ENCODE measurements at places on chromosomes 2 and 18.
A peak's percentile ranks its signal among the peaks of the same experiment; 100 is the strongest.

DNA sequence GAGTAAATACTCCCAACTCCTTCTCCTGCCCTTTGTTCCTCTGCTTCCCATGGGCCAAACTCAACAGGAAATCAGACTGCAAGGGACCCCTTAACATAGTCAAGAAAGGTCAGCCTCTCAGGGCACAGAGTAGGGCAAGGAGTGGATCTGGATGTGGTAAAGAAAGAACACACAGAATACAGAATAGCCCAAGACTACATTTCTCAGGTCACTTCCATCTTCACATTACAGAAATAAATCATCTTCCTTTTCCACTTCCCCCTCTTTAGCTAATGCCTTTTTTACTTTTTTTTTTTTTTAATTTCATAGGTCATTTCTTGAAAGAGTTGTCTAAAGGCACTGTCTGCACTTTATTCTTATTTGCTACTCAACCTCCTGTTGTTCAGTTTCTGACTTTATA, 558.3 kb downstream of the TNS1 start:
- DNase-seq, result no peak

DNA sequence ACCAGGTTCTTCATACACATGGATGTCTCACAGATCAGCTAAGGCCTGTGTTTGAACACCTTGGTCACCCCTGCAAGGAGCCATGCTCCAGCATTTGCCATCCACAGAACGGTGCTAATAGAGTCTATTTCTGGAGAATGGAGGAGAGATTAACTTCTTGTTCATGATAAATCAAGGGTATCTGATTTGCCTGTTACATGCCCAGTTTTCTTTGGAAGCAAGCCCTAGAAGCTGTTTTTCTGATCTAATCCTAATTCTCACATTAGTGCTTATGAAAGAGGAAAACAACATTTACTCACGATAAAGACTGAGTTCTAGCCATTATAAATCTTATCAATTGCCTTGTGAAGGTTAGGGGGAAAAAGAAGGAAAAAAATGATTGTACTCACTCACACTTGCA, 119.6 kb upstream of the DTNA start:
- no peak for DNase-seq

DNA sequence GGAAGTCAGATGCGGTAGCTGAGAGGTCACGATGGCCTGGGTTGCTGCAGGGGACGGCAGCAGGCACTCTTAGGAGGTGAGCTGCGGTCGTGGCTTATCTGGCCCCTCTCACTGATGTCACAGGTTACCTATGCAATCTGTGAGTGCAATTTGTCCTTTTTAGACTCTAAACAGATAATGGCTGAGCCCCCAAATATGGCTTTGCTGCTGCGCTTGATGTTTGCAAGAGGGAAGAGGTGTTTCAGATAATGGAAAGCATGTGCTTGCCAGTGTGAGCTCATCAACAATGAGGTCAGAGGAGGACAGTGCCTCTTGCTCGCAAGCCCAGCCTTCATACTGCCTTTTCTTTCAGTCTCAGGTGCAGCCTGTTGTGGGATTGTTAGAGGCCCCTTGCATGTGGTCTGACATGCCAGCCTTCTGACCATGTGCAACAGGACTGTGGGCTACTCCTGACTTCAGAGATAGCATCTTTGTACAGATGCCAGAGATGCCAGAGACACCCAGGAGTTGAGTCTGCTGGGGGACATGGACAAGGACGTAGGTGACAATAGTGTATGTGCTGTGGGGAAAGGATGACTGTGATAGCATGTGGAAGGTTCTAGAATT, 151.3 kb downstream of the TANC1 start:
- no peak for DNase-seq

DNA sequence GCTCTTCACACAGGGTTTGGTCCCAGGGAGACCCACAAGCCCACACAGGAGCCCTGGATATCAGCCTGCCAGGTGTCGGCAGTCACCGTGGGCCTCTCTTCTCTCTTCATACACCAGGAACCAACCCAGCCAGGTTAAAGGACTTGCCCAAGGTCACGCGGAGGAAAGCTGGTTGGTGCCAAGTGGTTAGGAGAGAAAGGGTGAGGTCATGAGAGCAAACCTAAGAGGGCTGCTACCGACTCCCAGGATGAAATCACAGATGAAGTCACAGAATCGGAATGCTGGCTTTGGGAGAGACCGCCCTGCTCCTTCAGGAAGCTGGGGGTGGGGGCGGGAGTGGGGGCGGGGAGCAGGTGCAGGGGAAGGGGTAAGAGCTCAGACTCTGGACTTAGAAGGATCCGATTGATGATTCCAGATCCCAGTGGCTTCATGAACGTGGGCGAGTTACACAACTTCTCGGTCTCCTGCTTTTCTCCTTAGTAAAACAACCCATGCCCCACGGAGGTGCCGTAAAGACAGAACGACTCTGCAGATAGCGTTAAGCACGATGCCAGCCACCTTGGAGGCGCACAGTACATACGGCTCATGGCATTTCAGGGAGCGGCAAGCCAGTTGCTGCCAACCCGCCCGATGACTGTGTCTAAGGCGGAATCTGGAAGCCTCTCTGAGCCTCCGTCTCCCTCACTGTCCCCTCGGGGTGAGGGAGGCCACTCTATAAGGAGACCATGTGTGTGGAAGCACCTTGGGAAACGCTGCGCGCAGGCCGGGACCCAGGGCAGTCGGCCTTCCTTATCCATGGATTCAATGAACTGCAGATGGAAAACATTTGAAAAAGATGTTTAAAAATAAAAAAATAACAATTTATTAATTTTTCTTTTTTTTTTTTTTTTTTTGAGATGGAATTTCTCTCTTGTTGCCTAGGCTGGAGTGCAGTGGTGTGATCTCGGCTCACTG, 23.0 kb upstream of the TAF1B start:
- DNase-seq, result peak; percentile 59

DNA sequence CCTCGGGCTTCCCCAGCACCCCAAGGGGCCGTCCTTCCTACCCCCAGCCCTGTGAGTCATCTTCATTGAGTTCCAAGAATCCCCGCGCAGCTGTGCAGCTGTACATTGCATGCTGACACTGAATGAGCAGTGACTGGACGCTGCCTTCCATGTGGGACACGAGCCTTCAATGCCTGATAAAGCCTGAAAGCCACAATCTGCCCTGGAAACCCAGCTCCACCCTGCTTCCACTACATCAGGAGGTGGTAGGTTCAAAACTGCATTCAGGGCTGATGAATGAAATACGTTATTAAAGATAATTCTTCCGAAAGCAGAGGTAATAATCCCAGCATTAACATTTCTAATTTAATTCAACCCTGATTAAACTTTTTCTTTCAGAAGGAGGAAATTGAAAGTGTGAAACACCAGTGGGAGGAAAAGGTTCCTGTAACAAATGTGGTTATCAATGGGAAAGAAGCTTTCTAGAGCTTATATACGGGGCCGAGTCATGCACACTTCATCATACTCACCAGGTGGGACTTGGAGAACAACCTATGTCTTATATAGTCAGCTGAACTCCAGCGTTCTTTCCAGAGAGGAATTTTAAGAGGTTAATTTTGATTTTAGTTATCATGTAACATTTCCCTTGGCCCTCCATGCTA, 360.1 kb downstream of the LPIN1 start:
- DNase-seq, result no peak

DNA sequence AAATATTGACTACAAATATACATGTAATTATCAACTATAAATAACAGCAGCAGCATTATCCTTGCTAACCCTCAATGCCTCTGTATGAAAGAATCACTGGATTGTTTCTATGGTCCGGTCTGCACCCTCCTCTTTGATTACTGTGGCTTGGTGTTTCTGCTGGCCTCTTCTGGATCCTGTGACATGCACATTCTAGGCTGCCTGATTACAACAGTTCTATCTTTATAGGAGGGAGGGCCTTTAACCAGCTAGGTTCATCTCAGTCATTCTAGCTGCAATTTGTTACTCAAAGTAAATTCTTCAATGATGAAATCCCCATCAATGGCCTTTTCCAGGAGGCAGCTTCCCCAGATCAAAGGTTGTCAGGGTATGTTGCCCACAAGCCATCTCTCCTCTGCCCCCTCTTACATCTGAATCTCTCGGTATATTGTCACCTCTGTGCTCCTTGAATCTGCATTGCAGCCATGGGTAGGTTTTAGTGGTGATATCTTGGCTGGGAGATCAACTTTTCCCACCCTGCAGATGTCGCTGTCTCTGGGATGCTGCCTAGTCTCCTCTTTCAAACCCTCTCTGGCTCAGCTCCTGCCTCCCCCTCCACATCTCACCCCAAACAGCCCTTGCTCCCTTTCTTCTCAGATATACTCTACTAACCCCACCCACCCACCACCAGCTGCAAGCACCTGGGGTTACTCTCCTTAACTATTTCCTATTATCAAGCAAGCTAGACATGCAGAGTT, 106.2 kb upstream of the BZW1 start:
- peak; percentile 85 for DNase-seq

- DNase-seq, result no peak
Observed at GRCh38 chr18:30527226-30527625, 515.3 kb downstream of the DSC3 start.

GRCh38 chr2:59206361-59206760, 965.2 kb upstream of the FANCL start:
- no peak for DNase-seq

GRCh38 chr2:162342321-162342720, 1.6 kb upstream of the GCA start:
- no peak for DNase-seq

GRCh38 chr2:121326628-121327027, 41.6 kb upstream of the TFCP2L1 start:
- DNase-seq, result no peak

GRCh38 chr2:114031605-114032505, 142.0 kb downstream of the ACTR3 start:
- no peak for DNase-seq

GRCh38 chr2:42742740-42743658, 20.9 kb downstream of the OXER1 start:
- peak; percentile 45 for DNase-seq

DNA sequence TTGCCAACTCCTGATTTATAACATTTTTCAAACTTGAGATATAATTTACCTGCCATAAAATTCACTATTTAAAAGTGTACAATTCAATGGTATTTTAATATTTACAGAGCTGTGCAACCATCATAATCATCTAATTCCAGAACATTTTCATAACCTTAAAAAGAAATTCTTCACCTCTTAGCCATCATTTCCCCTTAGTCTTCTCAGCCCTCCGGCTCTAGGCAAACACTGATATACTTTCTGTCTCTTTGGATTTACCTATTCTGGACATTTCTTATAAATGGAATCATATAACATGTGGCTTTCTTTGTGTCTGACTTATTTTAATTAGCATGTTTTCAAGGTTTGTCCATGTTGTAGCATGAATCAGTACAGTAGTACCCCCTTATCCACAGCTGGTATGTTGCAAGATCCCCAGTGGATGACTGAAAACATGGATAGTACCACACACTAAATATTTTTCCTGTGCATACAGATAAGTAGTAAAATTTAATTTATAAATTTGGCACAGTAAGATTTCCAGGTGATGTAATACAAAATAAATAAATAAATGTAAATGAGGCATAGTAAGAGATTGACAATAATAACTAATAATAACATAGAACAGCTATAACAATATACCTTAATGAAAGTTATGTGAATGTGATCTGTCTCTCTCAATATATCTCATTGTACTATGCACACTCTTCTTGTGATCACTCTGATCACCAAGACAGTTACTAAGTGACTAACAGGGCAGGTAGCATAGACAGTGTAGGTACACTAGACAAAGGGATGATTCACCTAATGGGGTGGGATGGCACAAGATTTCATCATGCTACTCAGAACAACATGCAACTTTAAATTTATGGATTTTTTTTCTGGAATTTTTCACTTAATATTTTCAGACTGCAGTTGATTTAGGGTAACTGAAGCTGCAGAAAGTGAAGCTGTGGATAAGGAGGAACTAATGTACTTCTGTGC, 73.1 kb downstream of the RAB3GAP1 start:
- DNase-seq, result no peak

DNA sequence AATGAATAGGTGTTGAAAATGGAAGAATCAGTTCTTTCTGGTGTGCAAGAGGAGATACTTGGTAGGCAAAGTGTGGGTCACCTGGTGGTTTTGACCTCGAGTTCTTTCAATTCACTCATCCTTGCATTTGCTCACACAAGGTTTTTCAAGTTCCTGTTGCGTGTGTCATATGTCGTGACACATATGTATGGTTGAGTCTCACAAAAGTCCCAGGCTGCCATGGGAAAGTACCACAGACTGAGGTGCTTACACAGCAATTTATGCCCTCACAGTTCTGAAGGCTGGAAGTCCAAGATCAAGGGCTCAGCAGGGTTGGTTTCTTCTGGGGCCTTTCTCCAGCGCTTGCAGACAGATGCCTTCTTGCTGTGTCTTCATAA, 64.4 kb downstream of the NCK2 start:
- DNase-seq, result no peak

DNA sequence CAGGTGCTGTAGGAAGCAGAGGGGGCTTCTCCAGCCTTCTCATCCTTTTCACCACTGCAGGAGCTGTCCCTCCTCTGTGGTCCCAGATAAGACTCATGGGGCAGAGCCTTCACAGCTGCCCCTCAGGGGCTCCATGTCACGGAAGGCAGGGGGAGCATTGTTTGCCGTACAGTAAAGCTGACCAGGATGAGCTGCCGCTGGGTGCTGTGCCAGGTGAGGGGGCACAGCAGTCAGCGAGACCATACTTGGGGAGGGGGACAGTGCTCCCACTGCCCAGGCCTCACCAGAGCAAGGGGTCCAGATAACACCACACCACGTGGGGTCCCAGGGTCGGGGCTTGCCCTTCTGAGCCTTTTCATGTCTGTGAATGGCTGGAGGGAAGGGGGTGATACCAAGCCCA, 46.3 kb downstream of the PLEKHB2 start:
- no peak for DNase-seq

GRCh38 chr2:201182650-201183364, at the start of gene CASP10:
TSS of gene CASP10 (plus strand) at chr2:201183141. CDS start at chr2:201185778, 2,637 bp downstream.
- peak; percentile 87 for DNase-seq

GRCh38 chr18:53796040-53796729, 428.3 kb downstream of the MBD2 start:
- DNase-seq, result no peak

DNA sequence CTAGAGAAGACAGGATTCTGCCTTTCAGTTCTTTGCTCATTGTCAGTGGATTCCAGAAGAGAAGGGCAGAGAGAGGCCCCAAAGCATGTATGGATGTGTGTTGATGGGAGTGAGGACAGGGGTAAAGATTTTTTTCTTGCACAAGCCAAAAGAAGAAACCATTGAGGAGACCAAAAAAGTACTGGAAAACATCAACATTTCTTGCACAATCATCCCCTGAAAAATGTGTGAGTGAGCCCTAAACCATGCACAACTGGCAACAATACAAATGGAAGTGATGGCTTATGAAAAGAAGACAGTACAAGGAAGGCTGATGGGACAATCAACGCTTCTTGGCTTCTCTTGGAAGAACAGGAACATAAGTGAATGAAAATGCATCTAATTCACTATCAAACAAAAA, 5.6 kb upstream of the SMAD7 start:
- DNase-seq, result no peak

- DNase-seq, result no peak
Observed at GRCh38 chr2:212708355-212708754, 169.8 kb upstream of the ERBB4 start.

- no peak for DNase-seq
Observed at GRCh38 chr2:112640800-112641675, 4.7 kb upstream of the SLC20A1 start.

- no peak for DNase-seq
Observed at GRCh38 chr2:164981217-164981990, 26.1 kb upstream of the SLC38A11 start.

Data from GM23338 (cell line).